Frontal cortex (tissue), 4 donors: ENCODE measurements at places on chromosomes 3 and 15.

DNA sequence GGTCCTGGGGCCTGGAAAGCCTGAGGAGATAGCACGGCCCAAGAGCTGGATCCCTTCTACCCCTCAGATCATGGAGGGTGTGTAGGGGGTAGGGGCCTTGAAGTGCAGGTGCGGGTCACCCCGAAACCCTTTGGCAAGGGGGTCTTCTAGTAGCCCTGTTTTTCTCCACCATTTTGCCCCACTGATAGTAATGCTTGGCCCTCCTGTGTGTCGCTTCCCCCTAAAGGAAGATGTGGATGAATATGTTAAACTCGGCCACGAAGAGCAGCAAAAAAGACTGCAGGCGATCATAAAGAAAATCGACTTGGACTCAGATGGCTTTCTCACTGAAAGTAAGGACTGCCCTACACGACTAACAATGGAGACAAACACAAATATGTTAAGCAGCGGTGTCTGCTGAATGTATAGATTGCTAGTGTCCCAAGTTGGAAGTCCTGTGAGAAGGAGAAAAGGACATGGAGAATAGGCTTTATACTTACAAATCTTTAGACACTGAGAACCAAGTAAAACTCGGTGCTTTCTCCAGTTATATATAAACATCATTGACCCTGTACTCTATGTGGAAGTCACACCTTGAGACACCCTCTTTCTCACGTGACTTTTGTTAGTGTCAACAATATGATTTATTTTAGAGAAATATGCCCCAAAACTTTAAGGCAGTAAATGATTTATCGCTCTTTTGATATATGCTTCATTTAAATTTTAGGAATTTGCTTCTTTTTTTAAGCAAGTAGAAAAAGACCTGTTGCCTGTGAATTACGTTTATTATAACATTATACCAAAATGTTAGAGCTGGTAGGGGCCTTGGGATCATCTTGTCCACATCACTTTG, 802 bp downstream of the RCN2 start:
- no peak for DNase-seq

- DNase-seq = no peak
These were observed 79.0 kb upstream of the DCLK3 start for GRCh38 chr3:36843065-36844051.

DNA sequence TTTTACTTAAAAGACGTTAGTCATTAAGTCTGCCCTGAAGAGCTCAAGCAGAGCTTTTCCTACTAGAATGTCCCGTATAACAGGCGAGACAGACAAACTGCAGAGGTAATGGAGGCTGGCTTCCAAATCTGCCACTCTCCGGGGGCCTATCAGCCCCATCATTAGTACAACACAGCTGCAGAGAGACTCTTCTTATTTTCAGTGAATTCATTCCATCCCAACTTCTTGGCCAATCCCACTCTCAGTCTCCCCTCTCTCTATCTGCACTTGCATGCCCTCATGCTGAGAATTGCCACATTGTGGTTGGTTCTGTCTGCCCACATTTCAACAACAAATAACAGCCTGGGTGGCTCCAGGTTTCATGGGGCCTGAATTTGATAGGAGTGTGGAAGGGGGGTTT, 412.7 kb downstream of the ERC2 start:
- no peak for DNase-seq

- DNase-seq = no peak
These were observed 71.9 kb downstream of the PFN2 start for GRCh38 chr3:149898771-149899170.

- no peak for DNase-seq
These were observed 425.9 kb upstream of the TGFBR2 start for GRCh38 chr3:30180310-30181177.

GRCh38 chr3:100075851-100076730, 38.2 kb downstream of the FILIP1L start:
- DNase-seq = no peak

- DNase-seq = no peak
These were observed 524.9 kb downstream of the ZNF385D start for GRCh38 chr3:21226086-21226485.

- DNase-seq = no peak
These were observed 1.9 kb downstream of the RAP2B start for GRCh38 chr3:153163756-153164550.

- DNase-seq = peak; percentile 42
These were observed 461 bp downstream of the XRN1 start for GRCh38 chr3:142447301-142447851.

- no peak for DNase-seq
These were observed 137.7 kb downstream of the ASB7 start for GRCh38 chr15:100740138-100740537.

- DNase-seq = no peak
These were observed 134.1 kb downstream of the VPS8 start for GRCh38 chr3:184945886-184946625.

DNA sequence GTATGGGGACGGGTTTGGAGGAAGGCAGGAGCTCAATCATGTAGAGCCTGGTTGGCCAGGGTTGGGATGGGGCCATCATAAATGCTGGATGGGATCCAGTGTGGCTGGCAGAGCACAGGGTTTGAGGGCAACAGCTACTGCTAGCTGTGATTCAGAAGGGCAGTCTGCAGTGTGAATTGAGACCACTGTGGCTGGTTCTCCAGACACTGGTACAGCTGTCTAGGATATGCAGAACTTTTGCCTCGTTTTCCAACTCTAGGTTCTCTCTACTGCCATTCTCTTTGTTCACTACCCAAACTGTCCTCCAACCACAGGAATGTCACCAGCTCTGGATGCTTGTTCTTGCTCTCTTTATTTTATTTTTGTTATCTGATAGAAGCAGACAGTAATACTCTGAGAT, 543.6 kb downstream of the AGBL1 start:
- no peak for DNase-seq

GRCh38 chr3:64863226-64864212, 175.7 kb upstream of the ADAMTS9 start:
- no peak for DNase-seq

GRCh38 chr3:121405631-121406030, 140.2 kb downstream of the POLQ start:
- DNase-seq = no peak

GRCh38 chr3:143041903-143042302, 40.5 kb downstream of the U2SURP start:
- DNase-seq = no peak

GRCh38 chr3:55487381-55488241, 505 bp upstream of the WNT5A start:
- peak; percentile 24 for DNase-seq

GRCh38 chr3:52085681-52086282, 29.4 kb upstream of the DUSP7 start:
- DNase-seq = no peak

GRCh38 chr3:41102053-41102556, 97.2 kb upstream of the CTNNB1 start:
- DNase-seq = no peak

DNA sequence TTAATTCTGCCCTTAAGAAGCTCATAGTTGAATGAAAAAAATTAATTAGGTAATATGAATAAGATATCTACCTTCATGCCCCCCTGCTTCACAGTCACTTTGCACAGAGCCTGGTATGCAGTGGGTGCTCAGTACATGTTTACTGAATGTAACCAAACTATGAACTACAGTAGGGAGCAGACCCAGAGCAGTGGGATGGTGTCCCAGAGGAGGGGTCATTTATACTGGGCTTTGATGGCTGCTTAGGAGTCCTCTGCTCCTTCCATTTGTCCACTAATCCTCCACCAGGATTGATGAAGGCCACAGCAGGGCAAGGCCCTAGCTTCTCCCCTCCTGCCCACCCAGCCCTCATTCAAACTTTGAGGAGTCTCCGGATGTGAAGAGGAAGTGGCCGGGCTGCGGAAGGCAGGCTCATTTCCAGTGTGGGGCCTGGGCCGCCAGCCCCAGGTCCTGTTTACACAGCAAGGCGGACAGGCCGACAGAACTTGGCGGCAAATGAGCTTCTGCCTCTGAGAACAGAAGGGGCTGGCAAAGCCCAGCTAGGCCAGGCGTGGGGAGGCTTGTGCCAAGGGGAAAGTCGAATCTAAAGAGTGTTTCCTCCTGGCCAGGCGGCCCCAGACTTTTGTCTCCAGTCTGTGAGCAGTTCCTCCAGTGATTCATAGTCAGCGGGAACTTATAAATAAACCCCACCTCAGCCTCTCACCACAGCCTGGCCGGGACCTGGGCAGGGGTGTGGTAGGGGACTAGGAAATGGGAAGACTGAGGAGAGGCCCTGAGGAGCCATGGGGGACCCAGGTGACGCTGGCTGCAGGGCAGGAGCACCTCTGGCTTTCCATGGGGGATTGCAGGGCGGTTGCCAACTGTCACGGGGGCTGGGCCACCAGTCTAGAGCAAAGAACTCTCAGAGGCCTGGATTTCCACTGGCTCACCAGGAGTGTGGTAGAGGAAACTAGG, 51.6 kb upstream of the LCTL start:
- no peak for DNase-seq

DNA sequence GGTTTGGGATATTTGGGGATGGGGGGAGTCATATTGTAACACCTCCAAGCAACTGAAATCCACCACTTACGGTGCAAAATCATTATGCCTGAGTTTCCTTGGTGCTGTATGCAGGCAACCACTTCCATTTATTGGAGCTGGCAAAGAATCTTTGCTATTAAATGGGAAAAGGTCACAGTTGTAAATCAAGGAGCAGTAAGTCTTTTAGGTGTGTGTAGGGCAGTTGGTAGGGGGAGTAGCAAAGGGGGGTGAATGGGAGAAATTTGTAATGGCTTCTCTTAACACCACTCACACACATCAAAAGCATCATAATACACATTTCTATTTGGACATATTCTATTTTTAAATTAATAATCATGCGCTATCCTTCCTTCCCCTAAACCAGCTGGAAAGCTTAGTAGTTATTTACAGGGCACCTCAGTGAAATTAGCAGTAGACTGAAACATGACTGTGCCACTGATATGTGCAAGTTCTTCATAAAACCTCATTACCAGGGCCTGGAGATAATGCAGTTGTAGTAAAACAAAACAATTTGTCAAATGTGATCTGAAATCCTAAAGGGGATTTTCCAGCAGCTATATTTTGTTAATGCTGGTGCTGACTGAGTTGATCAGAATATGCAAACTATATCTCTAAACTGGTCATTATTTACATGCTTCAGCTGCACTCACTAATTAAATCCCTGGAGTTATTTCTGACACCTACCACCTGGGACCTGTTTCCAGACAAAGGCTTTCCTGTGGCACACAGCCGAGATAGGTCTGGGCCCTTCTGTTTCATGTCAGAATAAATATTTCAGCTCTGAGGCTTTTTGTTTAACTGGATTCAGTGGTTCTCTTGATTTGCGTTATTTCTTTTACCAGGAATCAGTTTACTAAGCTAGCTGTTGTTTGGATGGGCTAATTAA, 90.1 kb downstream of the B3GALNT1 start:
- DNase-seq = no peak

GRCh38 chr15:62035256-62035924, 24.9 kb downstream of the VPS13C start:
- DNase-seq = no peak

- DNase-seq = peak; percentile 61
These were observed 2.2 kb downstream of the CHRNB4 start for GRCh38 chr15:78638658-78639314.

DNA sequence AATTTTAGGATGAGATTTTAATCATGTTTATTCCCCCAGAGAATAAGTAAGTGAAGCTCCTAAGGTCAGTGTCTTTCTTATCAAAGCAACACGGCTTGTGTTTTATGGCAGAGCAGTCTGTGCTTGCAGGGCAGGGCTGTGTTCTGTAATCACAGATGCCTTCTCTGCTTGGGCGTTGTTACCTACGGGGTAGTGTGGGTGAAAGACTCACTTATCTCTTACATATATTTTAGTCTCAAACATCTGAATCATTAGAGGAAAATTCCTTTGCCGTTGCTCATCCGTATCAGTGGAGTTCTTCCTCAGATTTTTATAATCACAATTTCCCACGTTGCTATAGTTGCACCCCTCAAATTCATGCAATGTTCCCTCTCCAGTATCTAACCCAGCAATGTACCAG, 271.7 kb upstream of the MEIS2 start:
- no peak for DNase-seq

GRCh38 chr15:36644191-36644896, 64.9 kb downstream of the CDIN1 start:
- no peak for DNase-seq

- DNase-seq = no peak
These were observed 6.3 kb downstream of the GORASP1 start for GRCh38 chr3:39101022-39101689.

GRCh38 chr15:70101459-70102113, 3.9 kb upstream of the TLE3 start:
- no peak for DNase-seq

DNA sequence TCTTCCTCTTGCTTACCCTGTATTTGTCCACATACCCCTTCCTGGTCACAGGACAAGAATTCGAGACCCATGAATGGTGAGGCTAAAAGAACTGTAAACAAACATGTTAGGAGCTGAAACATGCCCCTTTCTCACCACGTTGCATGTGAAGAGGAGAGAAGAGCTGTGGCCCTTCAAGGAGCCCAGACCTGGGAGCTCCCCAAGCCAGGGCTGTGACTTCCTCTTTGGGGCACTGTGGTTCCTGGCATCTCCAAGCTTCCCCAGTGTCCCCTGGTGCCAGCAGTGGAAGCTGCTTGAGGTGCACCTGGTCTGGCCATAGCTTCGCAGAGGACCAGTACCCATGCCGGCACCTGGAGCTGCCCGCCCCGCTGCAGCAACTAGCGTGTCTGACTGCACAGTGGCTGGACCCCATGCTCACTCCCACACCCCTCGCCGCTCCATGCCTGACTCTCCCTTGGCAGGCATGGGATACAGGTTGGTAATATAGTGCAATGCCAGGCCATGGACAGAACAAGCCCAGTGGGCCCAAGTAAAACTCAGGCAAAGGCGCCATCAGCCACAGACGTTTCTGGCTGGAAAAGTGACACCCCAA, 9.9 kb downstream of the SPCS1 start:
- no peak for DNase-seq

- DNase-seq = no peak
These were observed 368.6 kb upstream of the C2CD4B start for GRCh38 chr15:62533687-62534086.

DNA sequence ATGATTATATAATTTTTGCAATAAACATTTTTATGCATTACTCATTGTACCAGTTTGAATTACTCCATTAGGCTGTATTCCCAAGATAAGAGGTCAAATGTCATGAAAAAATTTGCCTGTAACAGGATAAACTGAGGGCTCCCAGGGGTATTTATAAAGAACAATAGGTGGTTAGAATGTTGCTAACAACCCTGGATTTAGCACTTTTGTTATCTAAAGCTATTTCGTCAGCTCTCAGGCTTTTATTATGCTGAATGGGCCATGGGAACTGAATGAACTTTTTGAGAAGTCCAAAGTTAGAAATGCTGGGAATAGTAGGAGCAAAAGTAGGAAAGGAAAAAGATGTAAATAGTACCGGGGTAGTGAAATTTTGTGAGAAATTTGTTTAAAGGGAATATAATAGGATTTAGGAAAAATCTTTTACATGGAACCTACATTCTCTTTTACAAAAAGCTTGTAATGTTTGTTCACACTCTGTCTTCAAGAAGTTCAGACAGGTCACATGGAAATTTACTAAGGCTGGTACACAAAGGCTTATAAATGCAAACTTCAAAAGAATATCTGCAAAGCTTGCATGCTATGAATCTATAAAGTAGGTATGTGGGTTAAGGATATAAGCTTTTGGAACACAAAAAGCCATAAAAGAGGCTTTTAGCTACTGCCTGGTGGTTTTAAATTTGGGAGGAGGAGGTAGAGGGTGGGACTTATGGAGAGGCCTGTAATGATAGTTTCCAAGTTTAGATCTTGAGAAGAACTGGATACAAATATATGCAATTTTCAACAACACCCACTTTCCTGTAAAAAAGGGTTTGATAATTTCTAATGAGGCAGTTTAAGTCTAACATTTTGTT, 445.8 kb upstream of the NAALADL2 start:
- DNase-seq = no peak

- no peak for DNase-seq
These were observed 29.5 kb downstream of the CLEC3B start for GRCh38 chr3:45055411-45056143.
